ENCODE measurements at places on chromosomes 2 and 18. TPM values are rescaled to one million over a fixed set of nuclear protein-coding genes. Genes with fewer than 3 reads are reported as not detected.

GRCh38 chr2:190835303-190835930 is 45.2 kb upstream of the GLS start:
- no peak overlapping the region for H3K27ac ChIP-seq
- H3K4me3 ChIP-seq = no peak overlapping the region
- peak; percentile 48 for DNase-seq
- H3K36me3 ChIP-seq = no peaks in the 10 kb centered on the region
- no peaks in the 10 kb centered on the region for H3K4me1 ChIP-seq
- H3K27me3 ChIP-seq = no peaks in the 10 kb centered on the region

IFIH1 gene
- 2.0 TPM for total RNA-seq

DNA sequence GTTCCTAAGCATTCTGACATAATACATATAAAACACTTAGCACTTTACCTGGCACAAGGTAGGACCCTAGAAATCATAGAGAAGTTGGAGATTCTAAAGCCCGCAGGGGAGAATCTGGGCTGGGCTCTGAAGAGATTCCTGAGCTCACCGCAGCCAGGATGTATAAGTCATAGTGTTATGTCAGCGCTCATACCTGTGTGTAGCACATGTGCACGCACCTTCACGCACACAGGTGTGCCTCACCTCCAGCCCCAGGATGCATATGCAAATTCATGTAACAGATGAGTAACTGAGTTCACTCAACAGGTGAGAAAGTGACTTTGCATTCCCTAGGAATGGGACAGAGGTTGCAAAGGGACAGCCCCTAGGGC is 7.9 kb upstream of the SDC1 start:
- H3K4me3 ChIP-seq = no peak overlapping the region
- H3K27ac ChIP-seq = no peak overlapping the region
- H3K27me3 ChIP-seq = peaks cover 6% of the 10 kb centered on the region
- no peak for DNase-seq
- H3K4me1 ChIP-seq = no peaks in the 10 kb centered on the region
- H3K36me3 ChIP-seq = no peaks in the 10 kb centered on the region

DNA sequence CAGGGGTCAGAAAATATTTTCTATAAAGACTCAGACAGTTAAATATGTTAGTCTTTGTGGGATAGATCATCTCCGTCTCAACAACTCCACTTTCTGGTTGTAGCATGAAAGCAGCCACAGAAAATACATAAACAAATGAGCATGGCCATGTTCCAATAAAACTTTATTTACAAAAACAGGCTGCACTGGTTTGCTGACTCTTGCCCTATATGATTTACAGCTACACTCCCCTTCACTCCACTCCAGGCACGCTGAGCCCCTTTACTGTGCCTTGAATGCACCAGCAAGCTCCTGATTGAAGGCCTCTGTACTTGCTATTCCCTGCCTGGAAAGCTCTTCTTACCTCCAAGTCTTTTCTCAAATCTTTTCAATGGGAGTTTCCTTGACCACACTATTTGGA is 5.8 kb upstream of the STAMBP start:
- no peak for DNase-seq
- H3K4me1 ChIP-seq = no peaks in the 10 kb centered on the region
- H3K27ac ChIP-seq = no peak overlapping the region
- peaks cover 2% of the 10 kb centered on the region for H3K27me3 ChIP-seq
- H3K4me3 ChIP-seq = no peak overlapping the region

ANKRD36C gene
- total RNA-seq = 92.9 TPM

DNA sequence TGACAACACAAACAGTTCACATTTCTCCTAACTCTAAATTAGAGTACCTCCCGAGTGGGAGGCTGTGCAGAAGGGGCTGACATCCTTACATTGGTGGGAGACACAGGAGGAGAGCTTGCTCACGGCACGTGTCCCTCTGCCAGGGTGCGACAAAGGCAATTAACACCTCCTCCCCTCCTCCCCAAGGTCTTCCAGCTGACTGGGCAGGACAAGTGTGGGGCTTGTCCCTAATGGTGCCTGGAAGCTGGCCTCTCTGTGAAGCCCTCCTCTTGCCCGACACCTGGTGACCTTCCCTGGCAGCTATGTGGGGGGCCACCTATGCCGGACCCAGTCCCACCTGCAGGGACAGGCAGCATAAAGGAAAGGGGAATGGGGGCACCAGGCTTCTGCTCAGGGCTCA is 57.0 kb downstream of the FAM168B start:
- no peak overlapping the region for H3K4me3 ChIP-seq
- peaks cover 64% of the 10 kb centered on the region for H3K27me3 ChIP-seq
- peaks cover 23% of the 10 kb centered on the region for H3K4me1 ChIP-seq
- H3K27ac ChIP-seq = no peak overlapping the region
- no peaks in the 10 kb centered on the region for H3K36me3 ChIP-seq

TNFRSF11A gene
- 2.0 TPM for total RNA-seq

- H3K27ac ChIP-seq = no peak overlapping the region
- H3K4me1 ChIP-seq = no peaks in the 10 kb centered on the region
- H3K27me3 ChIP-seq = no peaks in the 10 kb centered on the region
- no peaks in the 10 kb centered on the region for H3K36me3 ChIP-seq
Measured at GRCh38 chr2:146415291-146415690, 1429.5 kb upstream of the ACVR2A start.

DNA sequence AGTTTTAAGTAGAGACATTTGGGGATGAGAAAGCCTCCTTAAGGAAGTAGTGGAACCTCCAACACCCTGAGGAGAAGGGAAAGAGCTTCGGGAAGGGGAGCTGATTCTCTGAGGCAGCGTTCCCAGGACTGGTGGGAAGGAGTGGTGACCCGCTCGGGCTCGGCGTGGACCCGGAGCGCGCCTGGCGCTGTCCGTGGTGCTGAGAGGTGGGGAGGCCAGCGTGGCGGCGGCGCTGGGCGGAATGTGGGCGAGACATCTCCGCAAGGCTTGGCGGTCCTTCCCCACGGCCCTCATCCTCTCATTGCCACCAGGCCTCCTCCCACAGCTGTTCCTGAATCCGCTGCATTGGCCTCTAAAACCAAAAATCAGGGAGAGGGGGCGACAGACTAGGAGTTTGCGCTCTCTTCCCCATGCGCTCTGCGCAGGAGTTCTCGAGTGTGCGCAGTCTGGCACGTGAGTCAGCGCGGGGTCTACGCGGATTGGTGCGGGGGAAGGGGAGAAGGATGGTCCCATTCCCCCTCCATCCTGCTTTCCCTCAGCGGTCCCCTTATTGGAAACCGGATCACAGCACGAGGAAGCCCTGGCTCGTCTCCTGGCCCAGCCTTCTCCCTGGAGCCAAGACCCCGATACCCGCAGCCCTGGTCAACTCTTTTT is 857 bp downstream of the RESP18 start:
- H3K4me1 ChIP-seq = no peaks in the 10 kb centered on the region
- no peaks in the 10 kb centered on the region for H3K36me3 ChIP-seq
- peaks cover 24% of the 10 kb centered on the region for H3K27me3 ChIP-seq
- DNase-seq = peak; percentile 58

GRCh38 chr2:156321243-156321904 is 11.1 kb downstream of the NR4A2 start:
- DNase-seq = peak; percentile 50
- H3K36me3 ChIP-seq = no peaks in the 10 kb centered on the region
- H3K4me3 ChIP-seq = peak overlapping the region; percentile 36
- H3K27ac ChIP-seq = no peak overlapping the region
- H3K4me1 ChIP-seq = peaks cover 31% of the 10 kb centered on the region
- peaks cover 68% of the 10 kb centered on the region for H3K27me3 ChIP-seq

DNA sequence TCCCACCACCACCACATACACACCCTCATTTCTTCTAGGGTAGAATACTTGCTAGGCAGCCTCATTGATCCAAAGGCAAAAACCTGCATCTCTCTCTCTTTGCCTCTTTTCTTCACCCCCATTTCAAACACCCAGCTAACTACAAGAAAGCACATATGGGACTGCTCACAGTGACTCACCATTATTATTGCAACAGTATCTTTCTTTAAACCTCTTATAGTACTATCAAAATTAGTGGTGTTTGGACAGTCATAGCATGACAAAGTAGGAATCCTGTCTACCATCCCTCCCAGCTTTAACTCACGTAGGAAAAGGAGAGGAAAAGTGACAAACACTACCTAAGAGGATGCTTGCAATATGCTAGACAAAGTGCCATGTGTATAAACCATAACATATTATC is 422.5 kb upstream of the CRIM1 start:
- no peak overlapping the region for H3K4me3 ChIP-seq
- H3K4me1 ChIP-seq = no peaks in the 10 kb centered on the region
- DNase-seq = no peak
- no peaks in the 10 kb centered on the region for H3K36me3 ChIP-seq

- H3K27ac ChIP-seq = no peak overlapping the region
- peaks cover 3% of the 10 kb centered on the region for H3K4me1 ChIP-seq
- no peak overlapping the region for H3K4me3 ChIP-seq
- peaks cover 2% of the 10 kb centered on the region for H3K27me3 ChIP-seq
- no peak for DNase-seq
Measured at GRCh38 chr2:65500310-65501040, 68.1 kb upstream of the SPRED2 start.

DNA sequence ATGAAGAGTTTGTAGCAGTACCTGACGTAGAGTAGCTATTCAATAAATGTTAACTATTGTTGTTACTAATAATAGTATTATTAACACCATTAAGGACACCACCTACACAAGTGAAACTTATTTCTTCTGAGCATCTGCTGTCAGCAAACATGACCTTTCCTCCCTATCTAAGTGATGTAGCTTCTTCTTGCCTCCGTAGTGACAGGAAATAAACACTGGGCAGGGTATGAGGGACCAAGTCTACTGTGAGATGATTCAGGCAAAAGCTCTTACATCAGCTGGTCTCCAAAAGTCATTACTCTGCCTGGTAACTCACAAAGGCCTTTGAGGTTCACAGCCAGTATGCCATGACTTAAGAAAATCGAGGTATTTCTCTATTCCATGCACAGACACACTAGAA is 750.5 kb downstream of the CPS1 start:
- H3K27ac ChIP-seq = no peak overlapping the region
- DNase-seq = no peak
- H3K27me3 ChIP-seq = no peaks in the 10 kb centered on the region
- H3K36me3 ChIP-seq = no peaks in the 10 kb centered on the region

DNA sequence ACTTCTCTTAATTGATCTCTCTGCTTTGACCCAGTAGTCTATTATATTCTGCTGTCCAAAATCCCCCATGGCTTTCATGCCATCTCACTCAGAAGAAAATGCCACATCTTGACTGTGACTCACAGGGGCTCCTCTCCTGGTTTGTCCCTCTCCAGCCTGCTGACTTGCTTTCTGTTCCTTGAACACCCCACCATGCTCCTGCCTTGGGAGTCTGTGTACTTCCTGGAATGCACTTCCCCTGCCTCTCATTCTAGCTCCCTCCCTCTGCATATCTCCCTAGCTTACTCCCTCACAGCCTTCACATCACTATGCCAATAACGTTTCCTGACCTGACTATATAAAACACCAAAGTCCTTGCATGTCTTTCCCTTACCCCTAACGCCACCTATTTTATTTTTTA is 167.2 kb downstream of the TRIB2 start:
- H3K4me1 ChIP-seq = peaks cover 9% of the 10 kb centered on the region
- peak; percentile 9 for DNase-seq
- no peaks in the 10 kb centered on the region for H3K27me3 ChIP-seq
- H3K27ac ChIP-seq = no peak overlapping the region
- H3K36me3 ChIP-seq = no peaks in the 10 kb centered on the region
- H3K4me3 ChIP-seq = no peak overlapping the region

GRCh38 chr18:32803568-32803967 is 30.7 kb upstream of the KLHL14 start:
- no peaks in the 10 kb centered on the region for H3K27me3 ChIP-seq
- H3K27ac ChIP-seq = no peak overlapping the region
- peak; percentile 7 for DNase-seq
- H3K4me3 ChIP-seq = no peak overlapping the region

DNA sequence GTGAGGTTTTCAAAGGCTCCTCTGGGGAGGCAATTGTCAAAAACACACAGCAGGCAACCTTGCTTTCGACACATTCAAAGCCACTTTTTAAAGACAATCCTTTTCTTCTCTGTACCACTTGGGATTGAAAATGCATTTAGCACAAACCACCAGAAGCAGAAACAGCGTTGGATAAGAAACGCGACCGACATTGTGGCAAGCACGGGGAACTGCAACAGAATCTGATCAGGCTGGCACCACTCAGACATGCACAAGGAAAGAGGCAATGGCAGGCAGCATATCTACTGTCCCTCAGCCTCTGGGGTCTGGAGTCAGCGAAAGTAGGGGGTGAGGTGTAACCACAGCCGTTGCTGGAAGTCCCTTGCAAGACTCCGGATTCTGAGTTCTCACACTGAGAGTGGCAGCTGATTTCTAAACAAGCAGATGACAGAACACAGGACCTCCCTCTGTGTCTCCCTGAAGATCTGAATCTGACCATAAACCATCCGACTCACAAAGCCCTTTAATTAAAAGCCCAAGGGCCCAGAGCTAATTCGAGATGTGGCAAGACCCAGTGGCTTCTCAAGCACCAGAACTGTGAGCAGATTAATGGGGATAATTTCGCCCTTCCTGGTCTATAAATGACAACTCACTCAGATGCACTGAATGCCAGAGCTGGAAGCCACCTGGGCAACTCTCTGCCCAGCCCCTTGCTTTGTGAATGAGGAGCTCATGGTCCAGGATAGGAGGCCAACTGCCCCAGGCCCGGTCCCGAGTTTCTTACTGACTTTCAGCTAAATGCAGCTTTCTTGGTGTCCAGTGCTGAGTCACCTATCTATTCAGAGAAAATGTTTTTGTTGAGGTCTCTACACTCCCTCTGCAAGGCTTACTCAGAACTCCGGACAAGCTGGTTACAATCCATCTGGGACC is 29.6 kb downstream of the CYRIA start:
- H3K4me1 ChIP-seq = peaks cover 18% of the 10 kb centered on the region
- no peak for DNase-seq
- no peak overlapping the region for H3K27ac ChIP-seq
- no peaks in the 10 kb centered on the region for H3K27me3 ChIP-seq
- H3K36me3 ChIP-seq = peaks cover 2% of the 10 kb centered on the region

GRCh38 chr2:33333433-33333832 is 143.0 kb upstream of the RASGRP3 start:
- DNase-seq = no peak
- H3K4me3 ChIP-seq = no peak overlapping the region
- no peaks in the 10 kb centered on the region for H3K27me3 ChIP-seq
- no peaks in the 10 kb centered on the region for H3K36me3 ChIP-seq
- no peak overlapping the region for H3K27ac ChIP-seq
- peaks cover 2% of the 10 kb centered on the region for H3K4me1 ChIP-seq

NEUROD1 gene
- not detected for total RNA-seq

DNA sequence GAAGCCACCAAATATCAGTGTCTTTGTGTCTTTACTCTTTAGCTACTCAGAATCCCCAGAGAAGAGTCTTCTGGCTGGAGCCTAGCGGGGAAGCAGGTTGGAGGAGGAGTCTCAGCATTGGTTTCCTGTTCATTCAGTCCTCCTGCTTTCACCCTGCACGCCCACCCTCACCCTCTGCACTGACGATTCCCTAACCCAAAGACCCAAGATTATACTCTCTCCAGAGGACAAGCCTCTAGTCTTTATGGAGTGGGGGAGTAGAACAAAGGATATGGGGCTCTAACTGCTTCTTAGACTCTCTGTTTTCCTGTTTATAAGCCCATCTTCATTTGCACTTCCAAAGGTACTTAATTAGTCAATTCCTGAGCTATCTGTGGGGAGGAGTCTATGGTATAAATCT is 338.8 kb downstream of the AGPS start:
- DNase-seq = no peak
- no peak overlapping the region for H3K27ac ChIP-seq
- peaks cover 12% of the 10 kb centered on the region for H3K4me1 ChIP-seq
- no peaks in the 10 kb centered on the region for H3K36me3 ChIP-seq

ANKRD53 gene
- total RNA-seq = 0.80 TPM
